ENCODE measurements at places on chromosomes 6 and 20.

GRCh38 chr20:13442986-13443385 is 195.7 kb downstream of the TASP1 start:
- no peak for DNase-seq

DNA sequence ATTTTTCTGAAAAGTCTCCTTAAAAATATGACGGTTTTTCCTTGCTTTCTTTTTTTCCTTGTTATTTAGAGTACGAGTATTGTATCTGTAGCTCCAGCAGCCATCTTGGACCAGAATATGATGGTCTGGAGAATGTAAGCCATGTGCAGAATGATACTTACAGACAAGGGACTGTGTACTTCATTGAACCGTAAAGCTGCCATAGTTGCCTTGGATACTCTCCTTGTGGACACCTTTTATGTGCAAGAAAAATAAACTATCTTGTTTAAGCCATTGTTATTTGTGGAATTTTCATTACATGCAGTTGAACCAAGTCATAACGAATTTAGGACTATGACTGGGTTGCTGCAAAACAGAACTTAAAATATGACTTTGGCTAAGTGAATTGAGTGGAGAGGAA is 485.8 kb upstream of the CITED2 start:
- no peak for DNase-seq

GRCh38 chr6:15845492-15845891 is 182.7 kb upstream of the DTNBP1 start:
- no peak for DNase-seq

- no peak for DNase-seq
Measured at GRCh38 chr20:39960522-39961428, 728.3 kb downstream of the MAFB start.
